ENCODE measurements at places on chromosomes 5 and 9. TPM values are rescaled to one million over a fixed set of nuclear protein-coding genes. Genes with fewer than 3 reads are reported as not detected.

Gene STC2
- 9.9 TPM for total RNA-seq

Gene TLE1
- 46.8 TPM for total RNA-seq

DNA sequence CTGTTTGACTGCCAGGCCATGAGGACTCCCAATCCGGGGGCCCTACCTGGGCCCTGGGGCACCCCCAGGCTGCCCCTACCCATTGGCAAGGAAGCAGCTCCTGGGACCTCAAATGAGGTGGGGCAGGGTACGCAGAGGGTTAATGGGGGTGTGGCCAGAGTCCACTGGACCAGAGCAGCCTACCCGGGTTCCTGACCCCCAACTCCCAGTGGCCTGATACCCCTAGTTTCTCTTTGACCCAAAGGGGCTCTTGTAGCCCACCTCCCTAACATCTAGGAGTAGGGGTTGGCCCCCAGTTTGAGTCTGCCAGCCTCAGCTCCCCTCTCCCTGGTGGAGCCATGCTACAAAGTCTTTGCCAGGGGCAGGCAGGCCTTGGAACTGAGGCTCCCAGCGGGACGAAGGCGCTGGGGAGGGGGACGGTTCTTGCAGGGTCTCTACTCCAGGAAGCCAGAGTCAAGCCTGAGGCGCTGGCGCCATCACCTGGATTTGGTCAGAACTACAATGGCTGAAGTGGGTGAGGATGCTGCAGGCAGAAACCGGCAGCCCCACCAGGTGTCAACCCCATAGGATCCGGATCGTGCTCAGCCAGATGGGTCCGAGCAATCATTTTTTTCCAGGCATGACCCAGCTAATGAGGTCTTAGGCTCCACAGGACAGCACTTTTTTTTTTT is 8.4 kb upstream of the CERCAM start:
- no peak for DNase-seq

DNA sequence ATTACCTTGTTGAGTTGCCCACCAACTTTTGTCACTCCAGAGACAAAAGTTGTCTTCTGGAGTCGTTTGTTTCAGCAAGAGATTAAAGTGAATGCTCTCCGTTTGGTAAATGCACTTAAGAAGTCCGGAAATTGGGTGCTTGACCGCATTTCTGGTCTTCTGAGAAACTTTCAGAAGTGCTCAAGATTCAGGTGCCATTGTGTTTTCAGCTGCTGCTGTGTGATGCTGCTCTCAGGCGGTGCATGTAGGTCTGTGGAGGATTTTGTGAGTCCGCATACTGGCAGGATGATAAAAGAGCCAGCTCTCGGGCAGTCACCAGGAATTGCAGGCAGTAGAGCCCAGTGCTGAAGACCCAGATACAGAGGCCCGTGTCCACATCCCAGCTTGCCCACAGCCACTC is 5.9 kb upstream of the NFIL3 start:
- DNase-seq, result no peak

GRCh38 chr5:145551714-145552113 is 283.4 kb downstream of the PRELID2 start:
- no peak for DNase-seq

- no peak for DNase-seq
Observed at GRCh38 chr5:40332970-40333369, 346.7 kb upstream of the PTGER4 start.
